Body of pancreas (tissue), 4 donors: ENCODE measurements at places on chromosomes 5 and 9. TPM values are rescaled to one million over a fixed set of nuclear protein-coding genes. Genes with fewer than 3 reads are reported as not detected.

- H3K27ac ChIP-seq: no peak overlapping the region
- DNase-seq: no peak
- H3K27me3 ChIP-seq: no peaks in the 10 kb centered on the region
- no peaks in the 10 kb centered on the region for H3K36me3 ChIP-seq
- H3K4me1 ChIP-seq: no peaks in the 10 kb centered on the region
Measured at GRCh38 chr9:13857521-13857920, 456.4 kb downstream of the NFIB start.

DNA sequence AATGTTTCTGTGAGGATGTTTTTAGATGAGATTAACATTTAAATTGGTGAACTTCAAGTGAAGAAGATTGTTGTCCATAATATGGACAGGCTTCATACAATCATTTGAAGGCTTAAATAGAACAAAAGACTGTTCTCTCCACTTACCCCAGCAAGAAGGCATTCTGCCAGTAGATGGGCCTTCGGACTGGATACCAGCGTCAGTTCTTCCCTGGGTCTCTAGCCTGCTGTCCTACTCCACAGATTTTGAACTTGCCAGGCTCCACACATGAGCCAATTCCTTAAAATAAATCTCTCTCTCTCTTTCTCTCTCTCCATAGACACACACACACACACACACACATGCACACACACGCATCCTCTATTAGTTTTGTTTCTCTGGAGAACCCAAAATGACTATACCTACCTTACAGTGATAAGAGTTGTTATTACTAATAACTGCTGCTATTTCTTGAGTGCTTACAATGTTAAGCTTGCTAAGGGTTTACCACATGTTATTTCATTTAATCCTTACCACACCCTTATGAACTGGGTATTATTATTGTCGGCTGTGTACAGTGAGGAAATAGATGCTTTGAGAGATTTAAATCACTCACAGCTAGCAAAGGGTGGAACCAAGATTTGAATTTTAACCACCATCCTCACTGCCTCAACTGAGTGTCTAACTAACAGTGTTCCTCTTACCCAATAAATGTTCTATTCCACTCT lies 19.8 kb upstream of the IQGAP2 start:
- H3K4me1 ChIP-seq: peaks cover 52% of the 10 kb centered on the region
- no peaks in the 10 kb centered on the region for H3K36me3 ChIP-seq
- DNase-seq: no peak
- H3K27me3 ChIP-seq: no peaks in the 10 kb centered on the region
- no peak overlapping the region for H3K4me3 ChIP-seq

NR2F1-AS1 gene
- 5.3 TPM for total RNA-seq

PCDHGA12 gene
- total RNA-seq: 5.4 TPM

SVEP1 gene
- 23.7 TPM for total RNA-seq

CTXN3 gene
- total RNA-seq: not detected
